ENCODE measurements at places on chromosomes 7 and 10.

DNA sequence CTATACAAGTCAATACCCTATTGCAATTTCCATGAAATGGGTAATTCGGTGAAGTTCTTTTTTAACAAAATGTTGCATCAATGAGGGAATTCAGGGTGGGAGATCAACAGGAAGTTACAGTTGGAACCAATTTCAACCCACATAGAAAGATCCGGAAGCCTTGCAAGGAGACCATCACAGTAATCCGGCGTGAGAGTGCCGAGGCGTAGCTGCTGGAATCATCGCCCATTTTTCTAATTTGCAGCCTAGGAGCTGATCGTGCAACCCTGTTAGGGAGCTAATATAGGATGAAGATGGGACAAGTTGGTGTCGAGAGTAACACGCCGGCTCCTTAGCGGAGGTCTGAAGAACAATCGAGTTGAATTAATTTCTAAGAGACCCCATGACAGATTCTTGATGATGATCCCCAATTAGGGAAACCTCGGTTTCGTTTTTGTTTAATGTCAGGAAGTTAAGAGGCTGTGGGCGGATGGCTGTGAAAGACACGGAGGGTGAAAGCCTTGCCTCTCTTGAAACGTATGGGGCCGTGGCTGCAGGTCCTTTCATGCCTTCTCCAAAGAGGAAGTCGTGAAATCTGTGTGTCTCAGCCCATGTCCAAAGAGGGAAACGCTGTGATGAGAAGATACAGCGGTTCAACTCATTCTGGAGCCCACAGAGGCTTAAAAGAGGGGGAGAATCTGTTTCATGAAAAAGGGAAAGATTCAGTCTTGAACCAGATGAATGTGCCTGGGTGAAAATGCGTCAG is 51.2 kb upstream of the CARD11 start:
- peak; percentile 67 for DNase-seq

- DNase-seq = no peak
These were observed 246.9 kb downstream of the PTEN start for GRCh38 chr10:88110355-88110754.

DNA sequence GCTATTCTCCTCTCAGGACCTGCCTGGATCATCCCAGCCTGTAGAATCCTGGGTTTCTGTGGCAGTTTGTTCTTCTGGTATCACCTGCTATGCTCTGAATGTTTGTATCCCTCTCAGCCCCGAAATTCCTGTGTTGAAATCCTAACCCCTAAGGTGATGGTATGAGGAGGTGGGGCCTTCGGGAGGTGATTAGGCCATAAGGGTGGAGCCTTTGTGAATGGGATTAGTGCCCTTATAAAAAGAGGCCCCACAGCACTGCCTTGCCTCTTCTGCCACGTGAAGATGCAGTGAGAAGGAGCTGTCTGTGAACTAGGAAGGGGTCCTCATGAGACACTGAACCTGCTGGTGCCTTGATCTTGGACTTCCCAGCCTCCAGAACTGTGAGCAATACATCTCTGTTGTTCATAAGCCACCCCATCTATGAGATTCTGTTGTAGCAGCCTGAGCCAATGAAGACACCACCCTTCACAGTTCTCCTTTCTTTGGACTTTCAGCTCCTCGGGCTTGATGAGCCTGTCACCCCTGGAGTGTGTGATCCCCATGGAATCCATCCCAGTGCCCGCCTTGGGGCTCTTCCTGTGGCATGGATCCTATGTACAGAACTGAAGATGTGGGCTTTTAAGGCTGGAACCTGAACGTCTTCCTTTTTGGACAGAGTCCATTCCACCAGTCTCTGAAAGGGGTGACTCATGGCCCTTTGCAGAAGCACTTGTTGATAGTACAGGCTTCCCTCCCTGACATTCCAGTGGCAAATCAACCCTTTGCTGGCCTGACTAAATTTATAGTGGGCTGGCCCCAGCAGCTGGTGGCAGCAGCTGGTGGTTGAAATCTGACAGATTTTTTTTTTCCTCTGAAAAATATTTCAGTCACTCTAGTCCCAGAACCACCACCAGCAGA is 138.0 kb downstream of the TACC2 start:
- no peak for DNase-seq

- DNase-seq = no peak
These were observed 319.3 kb downstream of the INHBA start for GRCh38 chr7:41383596-41383995.

DNA sequence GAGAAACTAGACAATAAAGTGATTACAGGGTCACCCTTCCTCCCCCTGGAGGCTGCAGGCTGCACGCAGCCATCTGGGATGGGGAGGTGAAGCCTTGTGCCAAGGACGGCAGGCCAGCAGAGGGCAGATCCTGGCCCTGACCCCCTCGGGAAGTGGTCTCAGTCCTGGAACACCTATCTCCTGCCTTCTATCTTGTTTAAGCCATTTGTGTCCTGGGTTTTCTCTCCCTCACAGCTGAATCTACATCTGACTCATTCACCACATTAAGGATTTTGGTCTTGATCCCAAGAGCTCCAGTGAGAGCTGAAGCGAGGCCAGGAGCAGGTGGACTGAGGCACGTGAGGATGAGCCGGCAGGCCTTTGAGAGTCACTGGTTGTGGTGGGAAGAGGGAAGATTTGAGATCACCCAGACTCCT is 16.4 kb upstream of the PARP12 start:
- DNase-seq = no peak

DNA sequence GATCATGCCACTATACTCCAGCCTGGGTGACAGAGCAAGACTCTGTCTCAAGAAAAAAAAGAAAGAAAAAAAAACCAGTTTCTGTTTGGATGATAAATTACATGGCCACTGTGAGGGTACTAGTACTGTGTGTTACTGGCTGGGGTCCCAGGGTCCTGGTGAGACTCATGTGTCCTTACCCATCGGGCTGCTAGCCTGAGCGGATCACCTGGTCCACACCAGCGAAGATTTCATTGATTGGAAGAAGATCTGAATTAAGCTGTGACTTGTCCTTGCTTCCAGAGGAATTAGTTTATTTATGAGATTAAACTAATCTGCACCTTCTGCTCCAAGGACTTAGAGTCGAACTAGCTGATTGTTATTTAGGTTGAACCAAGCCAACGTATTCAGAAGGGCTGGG is 40.0 kb upstream of the BAMBI start:
- DNase-seq = no peak

DNA sequence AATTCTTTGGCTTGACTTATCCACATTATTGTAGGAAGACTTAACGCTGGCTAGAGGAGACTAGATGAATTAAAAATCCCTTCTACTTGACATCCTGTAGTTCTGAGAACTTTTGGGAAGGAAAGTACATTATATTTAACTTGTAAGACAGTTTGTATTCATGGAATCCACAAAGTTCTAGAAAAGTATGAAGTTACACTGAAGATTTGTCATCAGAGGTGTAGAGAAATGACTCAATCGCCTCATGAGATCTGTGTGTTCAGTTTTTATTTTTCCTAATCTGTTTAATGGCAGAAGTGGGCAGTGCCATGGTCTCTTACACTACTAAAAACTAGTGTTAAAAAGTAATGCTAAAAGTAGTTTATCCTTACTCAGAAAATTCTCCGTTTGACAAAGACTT is 89.1 kb upstream of the SMIM30 start:
- DNase-seq = no peak

DNA sequence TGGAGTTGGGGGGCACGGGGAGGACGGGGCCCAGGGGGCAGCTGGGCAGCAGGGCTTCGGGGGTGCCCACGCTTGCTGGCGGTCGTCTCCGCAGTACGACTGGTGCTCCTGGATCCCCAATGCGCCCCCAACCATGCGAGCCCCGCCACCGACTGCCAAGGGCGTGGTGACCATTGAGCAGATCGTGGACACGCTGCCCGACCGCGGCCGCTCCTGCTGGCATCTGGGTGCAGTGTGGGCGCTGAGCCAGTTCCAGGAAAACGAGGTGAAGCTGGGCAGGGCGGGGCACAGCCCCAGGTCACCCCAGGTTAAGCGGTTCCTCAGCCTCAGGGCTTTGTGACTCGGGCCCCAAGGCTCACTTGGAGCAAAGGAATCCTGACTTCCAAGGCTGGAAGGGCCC is 70.0 kb downstream of the ALOX5 start:
- DNase-seq = no peak

GRCh38 chr10:3693022-3693697 is 91.8 kb downstream of the KLF6 start:
- no peak for DNase-seq

- no peak for DNase-seq
These were observed 508.9 kb downstream of the SUGCT start for GRCh38 chr7:40643664-40644063.

- DNase-seq = no peak
These were observed 5.2 kb upstream of the NKX6-2 start for GRCh38 chr10:132790934-132791829.

DNA sequence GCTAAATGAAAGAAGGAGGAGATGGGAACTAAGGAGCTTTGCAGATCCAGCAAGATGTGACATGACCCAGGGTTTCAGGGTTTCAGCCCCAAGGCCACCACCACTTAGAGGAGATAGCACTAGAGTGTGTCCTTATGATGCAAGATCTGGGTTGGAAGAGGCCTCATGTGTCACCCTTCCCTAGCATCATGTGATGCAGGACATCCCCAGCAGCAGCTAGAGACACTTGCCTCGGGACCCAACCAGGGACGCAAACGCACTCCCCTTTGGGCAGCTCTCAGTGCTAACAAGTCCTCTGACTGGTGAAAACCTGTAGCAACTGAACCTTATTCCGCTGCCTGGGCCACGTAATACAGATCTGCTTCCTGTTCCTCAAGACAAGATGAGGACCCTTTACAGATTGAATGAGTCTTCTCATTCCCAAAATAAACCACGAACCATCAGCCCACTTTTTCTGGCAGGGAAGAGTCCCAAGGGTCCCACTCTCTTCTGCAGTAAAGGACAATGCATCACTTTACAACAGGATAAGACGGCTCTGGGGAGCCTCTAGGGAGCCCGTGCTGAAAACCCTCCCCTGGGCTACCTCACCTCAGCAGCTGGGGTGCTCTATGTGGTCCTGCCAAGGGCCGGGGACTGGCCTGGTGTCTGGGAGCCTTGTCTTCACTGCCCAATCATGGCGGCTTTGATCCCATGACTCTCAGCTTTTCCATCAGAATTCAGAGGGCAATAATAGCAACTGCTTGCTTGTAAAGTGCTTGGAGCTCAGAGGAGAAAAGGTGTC is 44.8 kb upstream of the GDF10 start:
- DNase-seq = no peak

DNA sequence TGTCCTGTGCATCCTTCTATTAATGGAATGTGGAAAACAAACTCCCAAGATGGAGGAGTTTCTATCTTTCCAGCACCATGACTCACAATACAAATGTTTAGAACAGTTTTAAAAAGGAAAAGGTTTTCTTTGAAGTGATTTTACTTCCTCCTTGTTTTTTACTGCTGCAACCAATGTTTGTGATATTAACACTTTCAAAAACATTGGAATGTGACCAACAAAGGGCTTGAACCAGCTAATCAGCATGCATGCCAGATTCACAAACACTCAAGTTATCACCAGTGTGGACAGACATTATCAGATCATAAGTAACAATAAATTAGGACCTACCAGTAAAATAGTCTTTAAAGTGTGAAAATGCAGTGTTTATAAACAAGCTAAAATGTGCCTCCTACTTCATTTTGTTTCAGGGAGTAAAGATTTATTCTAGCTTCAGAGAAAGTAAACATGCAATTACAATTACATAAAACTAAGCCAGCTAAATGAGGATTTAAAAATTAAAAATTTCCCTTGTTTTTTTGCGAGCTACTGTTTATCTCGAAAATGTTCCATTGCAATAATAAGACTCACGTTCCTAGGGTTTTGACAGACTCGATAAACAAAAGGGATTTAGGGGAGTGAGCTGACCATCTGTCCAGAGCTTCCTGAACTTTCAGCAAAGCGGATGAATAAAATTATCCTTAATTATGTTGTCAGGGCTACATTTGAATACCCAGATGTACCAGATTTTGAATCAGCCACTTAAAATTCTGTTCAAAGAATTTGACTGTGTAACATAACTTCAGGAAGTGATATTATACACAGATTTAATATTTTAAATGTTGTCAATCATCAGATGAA is 29.8 kb downstream of the CPVL start:
- DNase-seq = no peak

GRCh38 chr7:36661135-36661840 is 63.0 kb downstream of the AOAH start:
- DNase-seq = no peak

DNA sequence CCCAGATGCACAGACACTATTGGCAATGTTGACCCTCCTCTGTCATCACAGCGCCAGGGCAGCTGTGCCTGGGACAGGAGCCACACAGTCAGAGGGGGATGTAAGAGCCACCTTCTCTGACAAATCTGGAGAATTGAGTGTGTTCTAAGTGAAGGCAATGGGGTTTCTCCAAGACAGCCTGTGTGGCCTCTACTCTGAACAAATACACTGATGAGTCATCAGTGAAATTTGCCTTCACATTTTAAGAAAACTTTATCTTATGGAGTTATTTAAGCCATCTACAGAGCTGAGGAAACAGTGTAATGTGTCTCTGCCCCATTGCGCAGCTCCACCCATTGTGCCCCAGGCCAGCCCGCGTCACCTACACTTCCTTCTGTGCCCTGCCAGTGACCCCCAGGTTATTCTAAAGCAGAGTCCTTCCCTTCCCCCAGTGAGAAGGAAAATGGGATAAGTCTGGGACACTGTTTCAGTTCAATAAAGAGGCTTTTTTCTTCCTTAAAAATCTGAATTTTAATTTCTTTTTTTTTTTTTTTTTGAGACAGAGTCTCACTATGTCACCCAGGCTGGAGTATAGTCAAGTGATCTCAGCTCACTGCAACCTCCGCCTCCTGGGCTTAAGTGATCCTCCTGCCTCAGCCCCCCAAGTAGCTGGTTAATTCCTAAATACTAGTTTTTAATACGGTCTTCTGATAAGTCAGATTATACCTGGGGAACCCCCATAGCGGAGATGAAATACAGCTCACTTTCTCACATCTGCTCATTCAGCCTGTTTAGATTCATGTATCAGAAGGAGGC is 21.8 kb downstream of the AKR1E2 start:
- no peak for DNase-seq

DNA sequence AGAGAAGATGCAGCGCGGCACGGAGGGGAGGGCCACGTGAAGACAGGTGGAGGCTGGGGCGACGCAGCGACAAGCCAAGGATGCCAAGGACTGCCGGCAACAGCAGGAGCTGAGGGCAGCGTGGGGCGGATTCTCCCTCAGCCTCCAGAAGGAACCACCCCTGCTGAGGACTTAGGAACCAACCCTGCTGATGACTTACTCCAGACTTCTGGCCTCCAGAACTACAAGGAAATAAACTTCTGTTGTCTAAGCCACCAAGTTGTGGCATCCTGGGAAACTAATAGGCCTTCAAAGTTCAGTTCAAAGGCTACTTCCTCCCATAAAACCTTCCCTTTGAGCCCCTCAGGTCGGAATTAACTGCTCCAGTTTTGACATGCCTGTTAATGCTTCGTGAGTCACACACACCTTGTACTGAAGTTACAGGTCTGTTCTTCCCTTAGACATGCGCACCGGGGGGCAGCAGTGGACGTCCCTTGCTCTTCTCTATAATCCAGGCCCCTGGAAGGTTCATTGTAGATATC is 88.4 kb upstream of the RHEB start:
- no peak for DNase-seq

- no peak for DNase-seq
These were observed 127.8 kb downstream of the RAPGEF5 start for GRCh38 chr7:22229148-22229547.

GRCh38 chr10:2011106-2011716 is 273.9 kb upstream of the ADARB2 start:
- DNase-seq = no peak

- no peak for DNase-seq
These were observed 14.7 kb downstream of the CFAP58 start for GRCh38 chr10:104368381-104368780.
